ENCODE measurements at places on chromosomes 7 and 10. TPM values are rescaled to one million over a fixed set of nuclear protein-coding genes. Genes with fewer than 3 reads are reported as not detected.

DNA sequence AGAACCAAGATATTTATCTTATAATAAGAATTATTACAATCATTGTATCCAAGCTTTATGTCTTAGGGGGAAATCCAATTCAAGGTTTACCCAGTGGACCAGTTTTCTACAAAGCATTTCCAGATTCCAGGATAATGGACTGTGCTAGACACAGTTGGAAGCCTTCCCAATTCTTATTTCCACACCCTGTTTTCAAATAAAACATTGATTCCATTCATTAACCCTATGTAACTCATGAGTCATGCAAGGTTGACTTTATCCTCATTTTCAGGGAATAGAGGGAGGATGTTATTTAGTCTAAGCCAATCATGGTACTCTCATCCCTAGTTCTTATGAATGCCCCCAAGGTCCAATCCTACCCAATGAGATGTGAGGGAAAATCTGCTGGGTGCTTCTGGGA lies 145.7 kb downstream of the RNLS start:
- DNase-seq, result no peak
- no peaks in the 10 kb centered on the region for H3K27me3 ChIP-seq
- no peak overlapping the region for H3K27ac ChIP-seq
- no peaks in the 10 kb centered on the region for H3K36me3 ChIP-seq
- H3K4me1 ChIP-seq, result no peaks in the 10 kb centered on the region
- H3K4me3 ChIP-seq, result no peak overlapping the region

GRCh38 chr10:93219347-93219746 lies 145.7 kb downstream of the CYP26A1 start:
- no peak overlapping the region for H3K4me3 ChIP-seq
- H3K36me3 ChIP-seq, result no peaks in the 10 kb centered on the region
- no peaks in the 10 kb centered on the region for H3K27me3 ChIP-seq

- H3K27me3 ChIP-seq, result no peaks in the 10 kb centered on the region
- peak; percentile 43 for DNase-seq
- no peak overlapping the region for H3K4me3 ChIP-seq
Observed at GRCh38 chr10:24360282-24361127, 151.6 kb downstream of the KIAA1217 start.

DNA sequence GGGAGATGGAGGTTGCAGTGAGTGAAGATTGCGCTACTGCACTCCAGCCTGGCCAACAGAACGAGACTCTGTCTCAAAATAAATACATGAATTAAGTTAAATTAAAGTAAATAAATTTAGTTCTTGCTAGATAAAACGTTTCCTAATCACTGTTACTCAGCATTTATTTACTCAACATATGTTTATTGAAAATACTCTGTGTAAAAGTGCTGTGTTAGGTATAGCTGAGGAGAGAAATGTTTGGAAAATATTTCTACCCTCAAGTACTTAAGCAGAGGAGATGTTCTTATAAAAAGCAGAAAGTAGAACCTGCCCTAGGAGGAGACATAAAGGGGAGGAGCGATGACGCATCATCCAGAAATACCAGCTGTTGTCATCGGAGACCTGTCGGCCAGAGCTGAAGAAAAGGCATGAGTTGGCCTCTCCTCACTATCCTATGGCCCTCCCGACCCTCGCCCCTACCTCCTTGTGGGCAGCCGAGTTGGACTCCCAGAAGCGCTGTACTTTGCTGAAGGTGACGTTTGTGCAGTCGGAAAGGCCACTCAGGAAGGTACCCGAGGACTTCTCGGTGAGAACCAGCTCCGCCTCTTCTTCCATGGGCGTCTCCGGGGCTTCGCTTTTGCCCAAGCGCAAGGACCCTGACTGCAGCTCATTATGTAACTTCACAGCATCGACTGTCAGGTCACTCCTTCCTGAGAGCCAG lies 1.1 kb downstream of the RRP12 start:
- peak overlapping the region; percentile 67 for H3K27ac ChIP-seq
- H3K36me3 ChIP-seq, result peaks cover 3% of the 10 kb centered on the region
- peak overlapping the region; percentile 94 for H3K4me3 ChIP-seq
- H3K4me1 ChIP-seq, result peaks cover 13% of the 10 kb centered on the region

GRCh38 chr10:11175823-11176243 lies 158.2 kb downstream of the CELF2 start:
- no peak overlapping the region for H3K4me3 ChIP-seq
- H3K27ac ChIP-seq, result no peak overlapping the region
- H3K36me3 ChIP-seq, result no peaks in the 10 kb centered on the region
- peaks cover 67% of the 10 kb centered on the region for H3K27me3 ChIP-seq
- no peak for DNase-seq
- H3K4me1 ChIP-seq, result peaks cover 13% of the 10 kb centered on the region

DNA sequence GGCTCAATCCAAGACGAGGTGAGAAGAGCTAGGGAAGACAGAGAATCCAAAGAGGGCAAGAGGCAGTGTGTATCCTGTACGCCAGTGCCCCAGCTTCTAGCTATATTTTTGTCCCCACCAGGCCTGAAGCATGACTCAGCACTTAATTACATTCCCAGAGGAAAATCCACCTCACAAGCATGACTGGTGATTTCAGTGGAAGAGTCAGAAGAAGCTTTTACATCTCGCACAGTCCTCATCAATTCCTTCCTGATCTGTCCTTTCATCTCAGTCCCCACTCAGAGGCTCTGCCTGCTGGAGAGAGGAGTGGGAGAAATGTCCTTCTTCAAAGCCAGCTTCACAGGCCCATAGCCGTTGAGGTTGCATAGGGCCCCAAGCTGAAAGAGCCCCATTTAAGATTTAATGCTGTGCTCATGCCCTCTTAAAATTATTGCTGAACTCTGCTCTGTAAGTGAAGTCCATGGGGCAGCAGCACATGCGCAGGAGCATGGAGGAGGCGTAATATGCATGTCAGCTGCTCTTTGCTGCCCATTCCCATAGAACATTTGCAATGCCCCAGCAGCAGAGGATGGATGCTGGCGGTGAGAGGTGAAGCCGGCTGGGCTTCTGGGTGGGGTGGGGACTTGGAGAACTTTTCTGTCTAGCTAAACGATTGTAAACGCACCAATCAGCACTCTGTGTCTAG lies 39.0 kb upstream of the AOAH start:
- no peak overlapping the region for H3K27ac ChIP-seq
- no peak for DNase-seq
- no peak overlapping the region for H3K4me3 ChIP-seq
- no peaks in the 10 kb centered on the region for H3K27me3 ChIP-seq

GRCh38 chr10:35768011-35768410 lies 125.9 kb upstream of the FZD8 start:
- no peak overlapping the region for H3K4me3 ChIP-seq
- no peaks in the 10 kb centered on the region for H3K27me3 ChIP-seq
- no peak for DNase-seq
- no peak overlapping the region for H3K27ac ChIP-seq
- H3K36me3 ChIP-seq, result no peaks in the 10 kb centered on the region
- H3K4me1 ChIP-seq, result peaks cover 59% of the 10 kb centered on the region

- H3K4me1 ChIP-seq, result peaks cover 7% of the 10 kb centered on the region
- H3K27ac ChIP-seq, result no peak overlapping the region
- H3K36me3 ChIP-seq, result no peaks in the 10 kb centered on the region
- no peak overlapping the region for H3K4me3 ChIP-seq
Observed at GRCh38 chr7:3897430-3898372, 596.6 kb downstream of the SDK1 start.

DNA sequence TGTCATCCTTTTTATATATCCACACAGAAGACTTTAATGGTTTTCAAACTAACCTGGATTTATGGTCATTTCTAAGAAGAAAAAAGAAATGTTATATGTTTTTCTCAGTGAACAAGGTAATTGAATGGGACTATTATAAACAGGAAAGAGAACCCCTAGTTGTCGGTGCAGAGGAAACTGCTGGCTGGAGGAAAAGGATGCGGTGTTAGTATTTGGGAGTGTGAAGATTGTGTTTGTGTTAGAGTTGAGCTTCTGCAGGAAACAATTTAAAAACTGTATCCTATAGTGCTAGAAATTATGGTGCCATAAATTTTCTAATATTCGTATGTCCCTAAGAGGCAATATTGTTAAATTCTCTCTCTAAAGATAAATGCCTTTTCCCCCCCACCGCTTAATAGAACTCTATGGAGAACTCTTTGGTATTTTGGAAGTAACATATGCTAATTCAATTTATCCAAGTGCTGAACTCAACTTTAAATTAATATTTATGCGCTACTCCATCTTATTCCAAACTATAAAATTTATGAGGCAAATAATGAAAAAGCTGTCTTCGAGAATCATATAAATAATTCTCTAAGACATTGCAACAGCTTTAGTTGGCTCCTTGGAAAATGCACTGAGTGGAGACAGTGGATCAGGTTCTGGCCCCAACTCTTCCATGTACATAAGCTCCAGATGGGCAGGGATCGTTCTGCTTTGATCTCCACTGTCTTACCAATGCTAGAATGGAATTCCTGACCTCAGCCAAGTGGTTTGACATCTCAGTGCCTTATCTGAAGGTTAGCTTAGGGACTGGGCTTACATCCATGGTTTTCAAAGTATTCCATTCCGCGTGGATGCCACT lies 5.6 kb downstream of the BZW2 start:
- H3K36me3 ChIP-seq, result peaks cover under 1% of the 10 kb centered on the region
- H3K4me1 ChIP-seq, result peaks cover 30% of the 10 kb centered on the region
- no peak for DNase-seq
- no peaks in the 10 kb centered on the region for H3K27me3 ChIP-seq
- H3K27ac ChIP-seq, result no peak overlapping the region
- no peak overlapping the region for H3K4me3 ChIP-seq

DNA sequence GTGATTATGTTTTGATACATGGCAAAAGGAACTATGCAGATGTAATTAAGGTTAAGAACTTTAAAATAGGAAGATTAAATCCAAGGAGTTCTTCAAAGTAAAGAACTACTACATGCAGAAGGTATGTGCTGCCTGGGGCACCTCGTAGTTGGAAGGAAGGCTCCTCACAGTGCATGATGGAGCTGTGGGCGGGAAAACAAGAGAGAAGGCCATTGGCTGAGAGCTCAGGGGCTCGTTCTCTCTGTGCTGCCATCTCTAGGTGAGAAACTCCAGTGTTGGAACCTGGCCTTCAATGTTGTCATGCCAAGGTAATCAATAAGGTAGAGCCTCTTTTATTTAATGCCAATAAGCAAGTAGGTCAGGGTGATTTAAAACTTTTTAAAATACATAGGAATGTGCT lies 391.4 kb upstream of the ETV1 start:
- DNase-seq, result no peak
- H3K36me3 ChIP-seq, result no peaks in the 10 kb centered on the region
- no peaks in the 10 kb centered on the region for H3K27me3 ChIP-seq
- H3K27ac ChIP-seq, result no peak overlapping the region

DNA sequence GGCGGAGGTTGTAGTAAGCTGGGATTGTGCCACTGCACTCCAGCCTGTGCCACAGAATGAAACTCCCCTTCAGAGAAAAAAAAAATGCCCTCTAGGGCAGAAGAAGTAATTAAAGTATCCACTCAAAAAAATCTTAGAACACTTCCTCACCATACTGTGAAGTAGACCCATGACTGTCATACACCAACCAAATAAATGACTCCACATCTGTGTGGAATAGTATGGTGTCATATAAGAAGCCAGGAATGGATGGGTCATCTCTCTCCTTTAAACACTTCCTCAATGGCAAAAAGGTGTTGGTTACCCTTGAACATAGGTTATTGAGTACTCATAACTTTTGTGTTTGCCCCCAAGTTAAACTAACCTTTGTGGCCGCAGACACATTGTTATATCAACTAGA lies 48.1 kb upstream of the PCGF5 start:
- no peak overlapping the region for H3K4me3 ChIP-seq
- no peak overlapping the region for H3K27ac ChIP-seq
- no peak for DNase-seq
- peaks cover 11% of the 10 kb centered on the region for H3K27me3 ChIP-seq
- H3K4me1 ChIP-seq, result no peaks in the 10 kb centered on the region

DNA sequence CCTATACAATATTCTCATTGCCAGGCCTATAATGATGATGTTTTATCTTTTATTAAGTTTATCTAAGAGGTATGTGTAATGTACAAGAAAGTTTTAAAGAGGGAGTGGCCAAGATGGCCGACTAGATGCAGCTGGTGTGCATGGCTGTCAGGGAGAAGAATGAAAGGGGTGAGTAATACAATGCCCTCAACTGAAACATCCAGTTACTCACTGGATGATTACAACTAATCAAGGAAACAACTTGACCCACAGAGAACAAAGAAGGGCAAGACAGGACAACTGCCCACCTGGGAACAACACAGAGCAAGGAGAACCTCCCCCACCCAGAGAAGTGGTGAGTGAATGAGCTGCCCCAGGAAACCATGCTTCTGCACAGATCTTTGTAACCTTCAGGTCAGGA lies 880.0 kb upstream of the LRRTM3 start:
- H3K27me3 ChIP-seq, result no peaks in the 10 kb centered on the region
- H3K4me1 ChIP-seq, result no peaks in the 10 kb centered on the region
- H3K27ac ChIP-seq, result no peak overlapping the region
- H3K36me3 ChIP-seq, result no peaks in the 10 kb centered on the region

- H3K4me3 ChIP-seq, result no peak overlapping the region
- no peak overlapping the region for H3K27ac ChIP-seq
- no peaks in the 10 kb centered on the region for H3K4me1 ChIP-seq
- no peaks in the 10 kb centered on the region for H3K36me3 ChIP-seq
Observed at GRCh38 chr7:118626739-118627138, 402.2 kb downstream of the ANKRD7 start.

The CPN1 gene
- 4.5 TPM for total RNA-seq

The RGR gene
- total RNA-seq, result not detected

The UNC5B gene
- total RNA-seq, result 3.7 TPM

The HOXA10 gene
- total RNA-seq, result not detected

The CTNNA3 gene
- total RNA-seq, result 1.7 TPM

The VSTM4 gene
- 0.40 TPM for total RNA-seq
